SJCRH30 (cell line): ENCODE measurements at places on chromosomes 11 and 22. TPM values are rescaled to one million over a fixed set of nuclear protein-coding genes. Genes with fewer than 3 reads are reported as not detected.

GRCh38 chr11:7540830-7541555 is 27.2 kb downstream of the PPFIBP2 start:
- no peak for DNase-seq
- no peaks in the 10 kb centered on the region for H3K36me3 ChIP-seq
- no peaks in the 10 kb centered on the region for H3K27me3 ChIP-seq
- H3K4me1 ChIP-seq: peaks cover 10% of the 10 kb centered on the region
- no peak overlapping the region for H3K4me3 ChIP-seq

Gene OR5B21
- not detected in 2 replicates for total RNA-seq

DNA sequence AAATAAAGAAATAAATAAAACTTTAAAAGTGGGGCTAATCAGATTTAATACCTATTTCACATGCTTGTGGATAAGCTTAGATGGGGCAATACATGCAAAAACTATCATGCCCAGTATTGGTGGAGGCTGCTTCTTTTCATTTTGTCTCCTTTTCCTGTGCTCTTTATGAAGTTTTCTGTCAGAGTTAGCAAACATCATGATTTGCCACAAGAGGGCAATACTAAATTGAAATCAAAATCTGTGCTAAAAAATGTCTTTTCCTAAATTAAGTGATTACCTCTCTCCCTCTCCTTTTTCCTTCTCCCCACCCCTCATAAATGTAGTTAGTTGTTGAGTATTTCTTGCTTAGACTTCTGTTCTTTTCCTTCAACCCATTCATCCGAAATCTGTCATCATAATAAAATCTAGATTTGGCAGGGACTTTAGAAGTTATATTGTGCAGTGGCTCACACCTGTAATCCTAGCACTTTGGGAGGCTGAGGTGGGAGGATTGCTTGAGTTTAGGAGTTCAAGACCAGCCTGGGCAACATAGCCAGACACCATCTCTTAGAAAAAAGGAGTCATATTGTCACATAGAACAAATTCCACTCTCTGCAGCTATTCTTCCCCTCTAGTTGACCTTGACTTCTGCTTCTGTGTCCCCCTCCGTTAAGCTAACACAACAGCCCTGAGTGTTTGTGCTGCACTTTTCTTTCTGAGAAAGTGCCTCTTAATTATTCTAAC is 4.7 kb upstream of the ARHGAP42 start:
- DNase-seq: no peak
- H3K4me3 ChIP-seq: no peak overlapping the region
- H3K4me1 ChIP-seq: no peaks in the 10 kb centered on the region
- H3K27ac ChIP-seq: no peak overlapping the region
- H3K36me3 ChIP-seq: no peaks in the 10 kb centered on the region

DNA sequence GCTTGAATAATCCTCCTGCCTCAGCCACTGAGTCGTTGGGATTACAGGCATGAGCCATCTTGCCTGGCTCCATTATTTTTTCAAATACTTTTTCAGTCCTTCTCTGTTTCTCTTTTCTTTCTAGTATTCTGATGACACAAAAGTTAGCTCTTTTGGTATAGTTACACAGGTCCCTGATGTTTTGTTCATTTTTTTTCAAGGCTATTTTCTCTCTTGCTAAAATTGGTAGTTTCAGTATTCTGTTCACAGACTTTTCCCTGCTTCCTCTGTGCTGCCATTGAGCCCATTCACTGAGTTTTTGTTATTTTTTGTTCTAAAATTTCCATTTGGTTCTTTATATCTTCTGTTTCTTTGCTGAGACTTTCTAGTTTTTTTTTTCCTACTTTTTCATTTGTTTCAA is 166.5 kb downstream of the UVRAG start:
- no peak for DNase-seq
- H3K36me3 ChIP-seq: peaks cover 8% of the 10 kb centered on the region; the same call in 1 of the 2 replicates
- no peak overlapping the region for H3K27ac ChIP-seq
- no peak overlapping the region for H3K4me3 ChIP-seq
- no peaks in the 10 kb centered on the region for H3K4me1 ChIP-seq

DNA sequence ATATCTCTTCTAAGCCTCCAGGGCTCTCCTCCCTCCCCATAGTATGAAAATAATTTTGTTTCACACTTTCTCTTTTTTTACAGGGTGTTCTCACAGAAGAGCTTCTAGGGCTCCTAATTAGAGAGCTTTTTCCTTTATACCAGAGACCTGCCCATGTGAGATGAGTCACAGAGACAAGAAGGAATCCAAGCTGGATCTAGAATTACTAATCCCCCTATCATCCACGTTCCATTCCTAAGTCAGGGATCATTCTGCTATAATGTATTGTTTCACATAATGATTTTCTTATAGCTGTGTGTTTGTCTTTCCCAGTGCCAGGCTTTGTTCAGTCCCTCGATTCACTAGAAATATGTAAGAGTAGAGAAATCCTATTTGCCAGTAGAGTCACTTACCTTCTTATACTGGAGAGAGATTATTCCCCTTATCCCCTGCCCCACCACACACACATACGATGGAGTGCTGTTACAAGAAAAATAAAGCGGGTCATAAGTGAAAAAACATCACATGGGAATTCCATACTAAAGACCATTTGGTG is 778.3 kb upstream of the LRRC4C start:
- no peaks in the 10 kb centered on the region for H3K4me1 ChIP-seq
- H3K27ac ChIP-seq: no peak overlapping the region
- H3K27me3 ChIP-seq: peaks cover 6% of the 10 kb centered on the region
- H3K36me3 ChIP-seq: no peaks in the 10 kb centered on the region
- no peak overlapping the region for H3K4me3 ChIP-seq
- DNase-seq: no peak

Gene RAPSN
- 91.3 and 93.5 TPM in 2 replicates for total RNA-seq

- H3K4me3 ChIP-seq: no peak overlapping the region
- DNase-seq: no peak
- H3K36me3 ChIP-seq: peaks cover 6% of the 10 kb centered on the region; the same call in 1 of the 2 replicates
Observed at GRCh38 chr22:46795845-46796565, 33.6 kb downstream of the TBC1D22A start.

- no peaks in the 10 kb centered on the region for H3K4me1 ChIP-seq
- H3K36me3 ChIP-seq: peaks cover 3% of the 10 kb centered on the region; the same call in 1 of the 2 replicates
- DNase-seq: no peak
- H3K27ac ChIP-seq: no peak overlapping the region
- no peak overlapping the region for H3K4me3 ChIP-seq
Observed at GRCh38 chr22:40805239-40805638, 13.9 kb downstream of the SLC25A17 start.

Gene CHST1
- not detected in 2 replicates for total RNA-seq

DNA sequence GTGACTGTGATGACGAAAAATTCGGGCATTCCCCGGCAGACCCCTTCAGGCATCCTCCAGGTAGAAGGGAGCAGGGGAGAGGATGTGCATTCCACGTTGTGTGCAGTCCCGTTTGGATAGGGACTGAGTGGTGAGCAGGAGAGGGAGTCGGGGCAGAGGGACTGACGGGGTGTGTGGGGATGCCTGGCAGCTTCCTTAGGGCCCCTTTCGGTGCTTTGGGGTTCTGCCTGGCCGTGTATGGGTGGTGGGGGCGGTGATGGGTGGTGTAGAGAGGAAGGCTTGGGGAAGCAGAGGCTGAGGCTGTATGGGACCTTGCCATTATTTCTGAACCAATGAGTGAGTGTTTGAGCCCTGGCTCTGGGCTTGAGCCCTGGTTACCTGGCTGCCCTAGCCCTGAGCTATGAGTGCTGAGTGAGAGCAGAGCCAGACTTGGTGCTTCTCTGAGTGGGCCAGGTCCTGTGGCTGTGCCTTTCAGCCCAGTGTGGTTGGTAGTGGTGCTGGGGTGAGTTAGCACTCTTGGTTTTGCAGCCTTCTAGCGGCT is 914 bp downstream of the INPPL1 start:
- no peaks in the 10 kb centered on the region for H3K27me3 ChIP-seq
- H3K4me1 ChIP-seq: peaks cover 26% of the 10 kb centered on the region
- peaks cover 28% of the 10 kb centered on the region for H3K36me3 ChIP-seq
- peak overlapping the region; percentile 95 for H3K27ac ChIP-seq

DNA sequence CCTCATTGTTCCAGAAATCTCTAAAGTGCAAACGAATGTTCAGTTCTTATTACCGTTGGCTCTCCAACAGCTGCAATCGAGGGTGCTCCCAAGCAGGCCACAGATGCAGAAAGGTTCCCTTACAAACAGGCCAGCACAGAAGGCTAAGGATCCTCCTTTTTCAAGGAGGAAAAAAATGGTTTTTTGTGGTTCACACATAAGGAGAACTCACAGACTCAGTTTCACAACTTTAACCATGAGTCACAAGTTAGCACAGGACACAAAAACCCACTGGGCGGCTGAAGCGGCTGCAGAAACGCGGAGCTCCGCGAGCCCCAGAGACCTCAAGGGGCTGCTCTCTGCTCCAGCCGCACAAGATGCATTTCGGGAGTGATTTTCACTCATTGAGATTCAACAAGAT is 98.2 kb upstream of the PRR5 start:
- H3K27me3 ChIP-seq: peaks cover 7% of the 10 kb centered on the region; the same call in 1 of the 2 replicates
- no peak overlapping the region for H3K27ac ChIP-seq
- no peaks in the 10 kb centered on the region for H3K4me1 ChIP-seq
- no peak overlapping the region for H3K4me3 ChIP-seq

DNA sequence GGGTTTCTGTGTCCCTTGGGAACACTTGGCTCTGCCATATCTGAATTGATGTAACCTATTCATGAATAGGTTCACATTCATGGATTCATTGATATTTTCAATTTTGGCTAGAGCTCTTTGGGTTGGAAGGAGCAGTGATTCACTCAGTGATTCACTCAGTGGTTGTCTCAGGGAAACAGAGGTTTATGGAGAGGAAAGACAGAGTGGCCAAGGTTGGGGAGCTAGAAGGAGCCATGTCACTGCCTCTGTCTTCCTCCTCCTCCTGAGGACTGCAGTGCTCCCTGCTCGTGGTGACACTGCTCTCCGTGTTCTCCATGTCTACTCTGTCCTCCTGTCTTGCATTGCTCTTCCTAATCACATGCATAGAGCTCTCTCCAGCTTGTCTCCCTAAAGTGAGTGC is 17.4 kb downstream of the CEP164 start:
- no peaks in the 10 kb centered on the region for H3K4me1 ChIP-seq
- H3K27ac ChIP-seq: no peak overlapping the region
- H3K4me3 ChIP-seq: no peak overlapping the region
- no peaks in the 10 kb centered on the region for H3K36me3 ChIP-seq

- no peak overlapping the region for H3K27ac ChIP-seq
- H3K27me3 ChIP-seq: no peaks in the 10 kb centered on the region
- no peak overlapping the region for H3K4me3 ChIP-seq
- no peaks in the 10 kb centered on the region for H3K36me3 ChIP-seq
Observed at GRCh38 chr11:50178737-50179136, 146.1 kb downstream of the OR4C45 start.
